ENCODE measurements at places on chromosomes 2 and 18.

DNA sequence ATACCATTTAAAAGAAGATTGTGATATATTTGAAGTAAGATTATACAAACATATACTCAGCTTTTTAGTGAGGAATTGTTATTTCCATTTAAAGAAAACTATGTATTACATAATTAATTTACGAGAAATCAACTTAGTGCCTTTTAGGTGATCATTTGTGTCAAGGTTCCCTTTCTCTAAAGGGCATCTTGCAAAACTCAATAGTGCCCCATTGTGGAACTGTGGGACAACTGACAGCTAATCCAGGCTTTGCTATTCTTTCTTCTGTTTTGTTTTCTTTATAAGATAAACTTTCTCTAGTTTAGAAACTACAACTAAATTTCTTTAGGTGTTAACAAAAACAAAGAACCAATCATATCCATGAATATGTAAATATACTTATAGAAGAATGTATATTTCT is 24.3 kb upstream of the VIT start:
- DNase-seq, result peak; percentile 59

- DNase-seq, result peak; percentile 84
Observed at GRCh38 chr2:105376789-105377240, 22.0 kb downstream of the FHL2 start.

DNA sequence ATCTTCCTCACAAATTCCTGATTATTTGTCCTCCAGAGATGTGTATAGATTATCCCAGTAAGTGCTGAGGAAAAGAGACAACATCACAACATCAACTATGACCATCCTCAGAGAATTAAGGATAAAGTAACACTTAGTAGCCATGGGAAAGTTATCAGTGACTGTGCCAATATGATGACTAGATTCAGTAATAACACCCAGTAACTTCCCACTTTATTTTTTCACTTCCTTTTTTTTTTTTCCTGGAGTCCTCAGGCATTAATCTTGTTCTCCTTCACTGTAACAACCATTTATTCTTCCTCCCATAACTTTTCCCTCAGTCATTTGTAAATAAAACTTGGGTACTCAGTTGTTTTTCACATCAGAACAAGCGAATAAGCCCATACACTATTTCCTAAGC is 16.7 kb upstream of the PID1 start:
- no peak for DNase-seq

DNA sequence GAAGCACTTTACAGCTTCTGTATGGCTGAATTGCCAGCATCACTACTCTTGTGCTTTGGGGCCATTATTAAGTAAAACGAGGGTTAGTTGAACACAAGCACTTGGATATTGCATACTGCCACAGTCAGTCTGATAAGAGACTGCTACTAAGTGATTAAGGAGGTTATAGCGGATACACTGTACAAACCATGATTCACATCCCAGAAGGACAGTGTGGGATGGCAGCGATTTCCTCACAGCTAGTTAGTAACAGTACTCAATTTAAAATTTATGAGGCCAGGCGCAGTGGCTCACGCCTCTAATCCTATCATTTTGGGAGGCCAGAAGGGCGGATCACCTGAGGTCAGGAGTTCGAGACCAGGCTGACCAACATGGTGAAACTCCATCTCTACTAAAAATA is 2.6 kb upstream of the BMPR2 start:
- peak; percentile 56 for DNase-seq

DNA sequence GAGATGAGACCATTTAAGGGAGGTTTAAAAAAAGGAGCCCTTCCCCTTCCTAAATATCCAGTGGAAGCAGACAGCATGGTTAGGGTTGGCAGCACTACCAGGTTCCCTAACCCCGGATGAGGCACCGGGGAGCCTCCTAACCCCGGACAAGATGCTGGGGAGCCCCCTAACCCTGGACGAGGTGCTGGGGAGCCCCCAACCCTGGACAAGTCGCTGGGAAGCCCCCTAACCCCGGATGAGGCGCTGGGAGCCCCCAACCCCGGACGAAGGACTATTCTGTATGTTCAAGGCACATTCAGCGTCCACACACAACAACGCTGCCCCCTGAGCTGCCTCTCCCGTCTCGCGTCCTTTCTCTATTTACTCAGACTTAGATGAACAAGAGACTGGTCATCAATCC is 51.9 kb downstream of the ANKMY1 start:
- no peak for DNase-seq

DNA sequence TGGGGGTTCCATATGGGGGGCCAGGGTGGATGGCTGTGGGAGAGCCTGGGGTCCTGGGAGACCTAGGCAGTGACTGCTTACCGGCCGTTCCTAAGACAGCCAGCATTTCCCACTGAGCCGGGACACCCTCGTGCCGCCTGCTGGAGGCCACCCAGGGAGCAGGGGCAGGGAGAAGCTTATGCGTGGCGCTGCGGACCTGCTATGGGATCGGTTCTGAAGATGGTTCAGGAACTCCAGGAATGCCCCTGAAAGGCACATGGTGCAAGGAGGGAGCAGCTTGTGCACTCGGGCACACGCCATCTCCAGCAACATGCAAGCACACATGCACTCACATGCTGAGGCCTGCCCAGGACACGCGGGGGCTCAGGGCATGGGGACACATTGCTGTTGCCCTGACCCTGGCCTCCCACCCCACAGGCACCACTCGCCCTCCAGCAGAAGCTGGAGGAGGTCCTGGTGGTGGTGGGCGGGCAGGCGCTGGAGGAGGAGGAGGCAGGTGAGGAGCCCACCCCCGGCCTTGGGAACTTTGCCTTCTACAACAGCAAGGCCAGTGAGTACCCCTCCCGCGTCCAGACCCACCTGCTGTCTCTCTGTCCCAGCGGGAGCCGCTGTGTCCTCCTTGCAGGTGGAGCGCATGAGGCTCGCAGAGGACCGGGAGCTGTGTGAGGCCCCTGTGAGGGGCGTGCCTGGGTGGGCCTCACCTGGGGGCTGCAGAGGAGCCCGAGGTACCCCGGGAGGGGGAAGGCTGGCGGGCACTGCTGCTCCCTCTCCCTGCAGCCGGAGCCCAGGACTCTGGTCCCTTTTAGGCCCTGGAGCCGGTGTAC is 4.1 kb downstream of the KLHL30 start:
- no peak for DNase-seq

- no peak for DNase-seq
Observed at GRCh38 chr2:26711457-26712161, 19.1 kb downstream of the KCNK3 start.

GRCh38 chr2:23662941-23663920 is 263.7 kb downstream of the ATAD2B start:
- DNase-seq, result no peak

DNA sequence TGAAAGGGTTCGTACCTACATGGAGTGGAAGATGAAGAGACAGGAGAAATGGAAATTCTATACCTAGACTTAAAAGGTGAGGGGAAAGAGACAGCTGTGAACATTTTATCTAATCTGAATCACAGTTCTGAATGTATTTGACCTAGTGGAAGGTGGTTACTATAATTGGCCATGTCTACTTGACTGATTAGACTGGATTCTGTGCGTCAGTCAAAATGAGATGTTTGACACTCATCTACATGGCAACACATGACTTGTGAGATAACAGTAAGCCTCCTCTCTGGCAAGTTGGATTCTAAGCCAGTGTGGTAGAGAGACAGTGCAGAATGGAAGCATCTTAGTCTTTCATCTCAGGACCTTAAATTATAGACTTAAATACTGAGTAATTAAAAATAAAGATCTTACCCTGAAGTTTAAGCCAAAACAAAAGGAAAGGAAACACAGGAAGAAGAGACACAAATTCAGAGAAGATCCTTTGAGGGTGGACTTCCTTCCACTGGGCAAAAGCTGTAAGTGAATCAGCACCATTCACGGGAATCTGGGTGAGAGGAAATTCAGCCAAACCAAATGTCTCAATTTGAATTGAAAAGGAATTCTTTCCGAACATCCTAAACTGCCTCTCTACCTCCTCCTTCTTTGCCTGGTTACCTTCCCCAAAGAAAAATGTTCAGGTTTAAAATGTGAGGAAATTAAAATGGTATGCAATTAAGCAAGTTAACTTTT is 121.6 kb downstream of the EHBP1 start:
- no peak for DNase-seq

Data from iris pigment epithelial cell (primary cell).